ENCODE measurements at places on chromosomes 1 and 21.

- no peak for DNase-seq
Observed at GRCh38 chr21:45211661-45212060, 76.0 kb downstream of the POFUT2 start.

DNA sequence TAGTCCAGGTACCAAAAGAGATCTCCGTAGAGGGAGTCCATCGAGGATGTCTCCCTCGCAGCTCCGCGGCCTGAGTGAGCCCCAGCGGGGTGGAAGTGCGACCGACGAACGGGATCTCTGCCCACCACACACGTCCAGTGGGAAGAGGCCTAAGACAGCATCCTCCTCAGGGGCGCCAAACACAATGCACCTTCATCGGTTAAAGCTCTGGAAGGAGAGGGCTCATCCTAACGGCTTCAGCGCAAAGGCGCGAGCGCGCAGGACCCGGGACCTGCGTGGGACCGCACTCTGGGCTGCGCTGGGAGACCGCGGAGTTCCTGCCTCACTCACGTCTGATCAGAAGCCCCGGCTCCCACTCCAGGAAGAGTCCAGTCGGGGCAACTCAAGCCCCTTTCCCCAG lies 7.6 kb downstream of the SLC25A24 start:
- no peak for DNase-seq

DNA sequence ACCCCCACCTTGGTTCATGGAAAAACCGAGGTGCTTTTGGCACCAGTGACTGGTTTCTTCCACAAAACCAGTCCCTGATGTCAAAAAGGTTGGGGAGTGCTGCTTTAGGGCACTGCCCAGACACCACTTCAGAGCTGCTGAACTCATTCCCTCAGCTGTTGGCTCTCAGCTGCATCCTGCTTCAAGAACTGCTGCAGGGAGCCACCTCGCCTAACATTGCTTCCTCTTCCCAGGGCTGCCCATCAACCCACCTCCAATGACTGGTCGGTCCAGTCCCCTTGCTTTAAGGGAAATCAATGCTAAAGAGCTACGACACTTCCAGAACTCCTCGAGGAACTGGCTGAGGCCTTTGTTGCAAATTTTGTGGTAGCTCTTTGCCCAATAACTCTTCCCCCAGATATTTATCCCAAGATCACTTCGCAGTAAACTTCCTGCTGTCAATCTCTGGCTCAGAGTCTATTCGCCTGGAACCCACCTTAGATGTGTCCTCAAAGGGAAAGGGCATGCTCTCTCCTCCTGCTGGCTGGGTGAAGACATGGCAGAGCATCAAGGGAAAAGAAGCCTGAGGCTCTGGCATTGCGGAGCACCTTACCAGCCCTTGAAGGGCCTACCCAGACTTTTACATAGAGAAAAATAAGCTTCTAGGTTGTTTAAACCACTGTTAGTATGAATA lies 29.0 kb downstream of the C1orf52 start:
- no peak for DNase-seq

DNA sequence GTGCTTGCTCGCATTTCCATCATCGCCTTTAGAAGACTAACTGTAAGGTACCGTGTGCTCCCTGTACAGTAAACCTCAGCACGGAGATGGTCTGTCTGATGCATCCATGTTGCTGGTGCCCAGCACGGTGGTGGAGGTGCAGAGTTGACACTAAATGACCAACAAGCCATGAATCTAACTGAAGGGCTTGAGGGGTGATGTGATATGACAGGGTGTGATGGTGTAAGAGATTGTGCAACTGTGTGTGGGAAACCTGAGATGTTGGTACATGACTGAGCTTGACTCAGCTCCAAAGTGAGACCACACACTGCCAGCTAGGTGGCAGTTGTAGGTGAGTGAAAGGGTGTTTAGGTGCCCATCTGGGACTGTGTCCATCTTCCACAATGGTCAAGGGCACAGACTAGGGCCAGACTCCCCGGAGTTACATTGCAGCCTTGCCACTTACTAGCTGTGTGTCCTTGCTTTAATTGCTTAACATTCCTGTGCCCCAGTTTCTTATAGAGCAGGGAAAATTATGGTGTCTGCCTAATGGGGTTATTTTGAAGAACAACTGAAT lies 21.4 kb downstream of the SLC2A1 start:
- no peak for DNase-seq

- no peak for DNase-seq
Observed at GRCh38 chr1:62832276-62832675, 48.3 kb downstream of the ATG4C start.

DNA sequence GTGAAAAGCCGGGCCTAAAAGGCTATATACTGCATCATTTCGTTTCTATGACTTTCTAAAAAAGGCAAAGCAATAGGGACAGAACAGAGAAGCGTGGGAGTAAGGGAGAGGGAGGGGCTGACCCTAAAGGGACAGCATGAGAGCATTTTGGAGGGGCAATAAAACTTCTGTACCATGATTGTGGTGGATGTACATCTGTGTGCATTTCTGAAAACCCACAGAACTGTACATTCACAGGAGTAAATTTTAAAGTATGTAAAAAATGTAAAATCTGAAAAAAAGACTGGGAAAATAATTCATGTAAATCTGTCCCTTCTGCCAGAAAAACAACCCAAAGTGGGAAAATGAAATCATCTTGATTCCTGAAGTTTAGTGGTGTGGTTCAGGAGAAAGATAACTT lies 235.4 kb downstream of the CENPF start:
- no peak for DNase-seq

GRCh38 chr1:198620951-198621824 lies 17.7 kb upstream of the PTPRC start:
- peak; percentile 44 for DNase-seq

- DNase-seq = no peak
Observed at GRCh38 chr1:40174788-40175187, 13.6 kb downstream of the RLF start.

DNA sequence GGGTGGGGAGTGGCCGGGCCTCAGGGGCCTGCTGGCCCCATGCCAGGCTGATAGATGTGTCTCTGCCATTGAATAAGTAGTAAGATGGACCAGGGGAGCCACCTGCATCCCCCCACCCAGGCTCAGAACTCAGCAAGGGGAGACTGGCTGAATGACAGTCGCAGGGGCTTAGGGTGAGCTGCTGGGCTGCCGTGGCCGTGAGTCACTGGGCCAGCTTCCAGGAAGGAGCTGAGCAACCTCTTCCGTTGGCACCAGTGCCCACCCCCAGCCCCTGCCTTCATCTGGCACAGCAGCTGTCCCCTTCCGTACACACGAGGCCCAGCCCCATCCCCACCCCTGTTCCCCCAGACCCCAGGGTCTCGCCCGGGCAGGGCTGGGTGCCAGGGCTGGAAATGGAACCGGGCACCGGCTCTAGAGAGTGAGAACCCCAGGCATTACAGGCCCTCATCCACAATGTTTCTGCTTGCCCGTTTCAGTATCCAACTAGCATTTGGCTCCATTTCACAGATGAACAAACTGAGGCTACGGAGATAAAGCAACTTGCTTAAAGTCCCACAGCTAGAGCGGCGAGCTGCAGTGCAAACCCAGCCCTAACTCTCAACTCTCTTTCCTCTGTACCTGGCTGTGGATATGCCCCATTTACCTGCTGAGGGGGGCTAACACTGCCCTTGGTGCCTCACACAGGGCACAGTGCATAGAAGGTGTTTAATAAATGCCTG lies 10.2 kb downstream of the WNT4 start:
- DNase-seq = no peak

DNA sequence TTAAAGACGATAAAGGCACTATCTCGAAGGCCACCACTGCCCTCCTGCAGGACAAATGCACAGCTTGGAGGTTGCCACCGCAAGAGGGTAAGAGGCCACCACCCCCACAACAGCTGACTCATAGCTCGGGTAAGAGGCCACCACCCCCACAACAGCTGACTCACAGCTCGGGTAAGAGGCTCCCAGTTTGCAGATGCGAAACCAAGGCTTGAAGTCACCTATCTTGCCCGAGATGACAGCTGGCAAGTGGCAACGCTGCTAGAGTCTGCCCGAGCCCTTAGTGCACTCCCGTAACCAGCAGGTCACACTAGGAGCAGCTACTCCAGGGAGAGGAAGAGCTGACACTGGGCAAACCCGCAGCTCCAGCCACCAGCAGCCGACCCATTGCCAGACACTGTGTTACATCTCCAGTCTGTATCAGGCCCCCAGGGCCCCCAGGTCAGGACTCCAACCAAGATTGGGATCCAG lies 17.1 kb upstream of the SPSB1 start:
- DNase-seq = peak; percentile 63

- no peak for DNase-seq
Observed at GRCh38 chr1:203276916-203277545, 28.3 kb upstream of the BTG2 start.

DNA sequence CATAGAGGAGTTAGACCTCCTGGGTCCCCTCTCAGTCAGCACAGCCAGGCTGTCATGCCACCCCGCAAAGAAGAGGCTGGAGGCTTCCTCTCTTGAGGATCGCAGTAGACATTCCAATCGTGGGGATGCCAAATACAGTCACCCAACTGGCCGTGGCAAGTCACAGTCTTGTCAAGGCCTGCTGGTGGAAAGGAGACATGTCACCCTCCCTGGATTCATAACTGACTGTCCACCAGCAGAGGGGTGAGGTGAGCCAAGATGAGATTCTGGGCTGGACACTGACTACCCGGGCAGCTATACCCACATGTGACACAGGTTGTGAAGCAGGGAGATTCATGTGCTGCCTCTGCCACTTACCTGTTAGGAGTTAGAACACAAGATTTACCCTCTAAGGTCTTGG lies 123.5 kb upstream of the NGF start:
- DNase-seq = no peak

DNA sequence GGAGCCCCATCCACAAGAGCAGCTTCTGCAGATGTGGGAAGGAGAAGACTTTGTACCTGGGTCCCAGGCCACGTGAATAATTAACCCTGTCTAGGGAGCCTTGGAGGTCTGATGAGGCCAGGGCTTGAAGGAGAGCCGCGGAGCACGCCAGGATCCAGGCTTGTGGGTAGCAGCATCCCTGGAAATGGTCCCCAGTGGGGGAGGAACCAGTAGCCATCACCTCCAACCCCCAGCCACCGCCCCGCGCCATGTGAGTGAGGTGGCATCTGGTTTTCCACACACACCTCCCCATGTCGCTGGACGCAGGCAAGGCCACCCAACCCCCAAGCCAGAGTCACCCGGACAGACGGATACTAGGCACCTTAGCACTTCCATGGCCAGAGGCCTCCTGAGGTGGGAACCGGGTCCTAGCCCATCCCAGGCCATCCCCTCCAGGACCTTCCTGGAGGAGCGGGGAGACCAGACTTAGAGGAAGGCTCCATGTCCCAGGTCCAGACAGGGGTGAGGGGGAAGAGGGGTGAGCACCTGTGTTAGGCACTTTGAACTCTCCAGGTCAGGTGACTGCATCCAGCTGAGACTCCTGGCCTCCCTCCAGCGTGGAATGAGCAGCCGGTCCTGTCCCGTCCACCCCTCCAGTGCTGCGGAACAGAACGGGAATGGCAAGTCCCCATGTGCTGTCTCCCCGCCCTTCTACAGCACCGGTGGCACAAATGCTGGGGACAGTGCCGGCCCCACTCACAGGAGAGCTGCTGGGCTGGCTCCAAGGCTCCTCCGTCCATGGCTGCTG lies 53.2 kb downstream of the RIPK4 start:
- no peak for DNase-seq

- DNase-seq = no peak
Observed at GRCh38 chr1:41571041-41571440, 86.6 kb upstream of the EDN2 start.

DNA sequence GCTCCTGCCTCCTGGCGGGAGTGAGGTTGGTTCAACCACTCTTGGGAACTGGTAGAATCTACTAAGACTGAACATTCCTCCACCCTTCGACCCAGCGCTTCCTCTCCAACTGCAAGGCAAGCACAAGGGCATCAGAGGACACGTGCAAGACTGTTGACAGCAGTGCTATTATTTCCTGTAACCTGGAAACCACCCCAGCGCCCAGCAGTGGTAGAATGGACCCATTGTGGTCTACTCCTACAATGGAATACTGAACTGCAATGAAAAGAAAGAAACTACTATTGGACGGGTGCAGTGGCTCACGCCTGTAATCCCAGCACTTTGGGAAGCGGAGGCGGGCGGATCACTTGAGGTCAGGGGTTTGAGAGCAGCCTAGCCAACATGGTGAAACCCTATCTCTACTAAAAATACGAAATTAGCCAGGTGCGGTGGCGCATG lies 33.0 kb upstream of the TARDBP start:
- DNase-seq = no peak

DNA sequence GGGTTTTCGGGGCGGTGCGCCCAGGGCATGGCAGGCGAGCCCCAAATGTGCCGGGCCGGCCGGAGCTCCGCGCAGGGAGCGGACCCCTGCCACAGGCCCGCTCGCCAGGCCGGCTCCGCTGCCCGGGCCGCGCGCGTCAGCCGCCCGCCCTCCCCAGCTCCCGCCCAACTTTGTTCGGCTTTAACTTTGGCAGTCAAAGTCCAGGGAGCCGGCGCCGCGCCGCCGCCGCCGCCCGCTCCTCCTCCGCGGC lies 488 bp downstream of the SLC35D1 start:
- peak; percentile 14 for DNase-seq

- DNase-seq = no peak
Observed at GRCh38 chr1:74534241-74534640, 21.8 kb upstream of the LRRC53 start.

DNA sequence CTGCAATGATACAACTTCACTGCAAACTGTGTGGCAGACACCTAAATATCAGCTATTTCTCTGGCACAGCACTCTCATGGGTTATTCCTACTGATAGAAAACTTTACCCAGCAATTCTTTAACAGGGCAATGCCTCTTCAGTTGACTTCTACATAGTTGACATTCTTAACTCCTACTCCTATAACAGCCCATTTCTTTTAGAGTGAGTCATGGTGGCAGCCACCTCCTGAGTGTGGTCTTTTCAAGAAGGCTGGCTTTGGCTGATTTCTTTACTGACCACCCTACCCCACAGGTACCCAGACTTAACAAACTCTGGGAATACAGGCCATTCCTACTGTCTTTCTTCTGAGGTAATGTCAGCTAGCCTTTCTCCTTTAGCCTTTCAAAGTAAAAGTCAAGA lies 805.8 kb upstream of the ADGRL2 start:
- DNase-seq = no peak

DNA sequence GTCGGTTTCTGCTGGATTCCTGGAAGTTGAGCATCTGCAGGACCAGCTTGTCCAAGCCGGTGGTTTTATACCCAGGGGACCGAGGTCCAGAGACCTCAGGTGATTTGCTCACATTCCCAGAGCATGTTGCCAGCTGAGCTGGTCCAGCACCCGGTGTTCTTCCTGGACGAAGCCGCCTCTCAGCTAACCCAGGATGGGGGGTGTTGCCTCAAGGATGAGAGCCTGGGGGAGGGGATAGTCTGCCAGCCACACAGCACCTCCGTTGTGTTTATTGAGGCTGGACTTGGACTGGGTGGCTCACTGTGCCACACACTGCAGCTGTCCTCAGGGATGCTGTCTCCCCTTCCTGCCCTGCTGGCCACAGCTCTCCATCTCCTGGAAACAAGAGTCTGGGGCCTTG lies 1.5 kb downstream of the TMEM201 start:
- no peak for DNase-seq

- no peak for DNase-seq
Observed at GRCh38 chr21:27372381-27372780, 405.5 kb upstream of the ADAMTS5 start.
